ENCODE measurements at places on chromosomes 7 and 10.

DNA sequence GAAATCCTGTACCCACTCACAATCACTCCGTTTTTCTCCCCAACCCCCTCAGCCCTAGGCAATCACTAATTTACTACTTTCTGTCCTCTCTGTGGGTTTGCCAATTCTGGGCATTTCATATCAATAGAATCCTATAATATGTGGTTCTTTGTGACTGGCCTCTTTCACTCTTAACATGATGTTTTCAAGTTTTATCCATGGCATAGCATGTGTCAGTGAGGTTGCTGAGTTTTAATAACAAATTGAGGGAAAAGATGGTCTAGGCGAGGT is 11.9 kb downstream of the PLAU start:
- DNase-seq: no peak

GRCh38 chr10:11328264-11329061 is 283.0 kb downstream of the USP6NL start:
- no peak for DNase-seq

- DNase-seq: no peak
These were observed 15.3 kb upstream of the SUN1 start for GRCh38 chr7:816751-817671.

GRCh38 chr10:53315709-53316108 is 543.1 kb upstream of the MBL2 start:
- no peak for DNase-seq

DNA sequence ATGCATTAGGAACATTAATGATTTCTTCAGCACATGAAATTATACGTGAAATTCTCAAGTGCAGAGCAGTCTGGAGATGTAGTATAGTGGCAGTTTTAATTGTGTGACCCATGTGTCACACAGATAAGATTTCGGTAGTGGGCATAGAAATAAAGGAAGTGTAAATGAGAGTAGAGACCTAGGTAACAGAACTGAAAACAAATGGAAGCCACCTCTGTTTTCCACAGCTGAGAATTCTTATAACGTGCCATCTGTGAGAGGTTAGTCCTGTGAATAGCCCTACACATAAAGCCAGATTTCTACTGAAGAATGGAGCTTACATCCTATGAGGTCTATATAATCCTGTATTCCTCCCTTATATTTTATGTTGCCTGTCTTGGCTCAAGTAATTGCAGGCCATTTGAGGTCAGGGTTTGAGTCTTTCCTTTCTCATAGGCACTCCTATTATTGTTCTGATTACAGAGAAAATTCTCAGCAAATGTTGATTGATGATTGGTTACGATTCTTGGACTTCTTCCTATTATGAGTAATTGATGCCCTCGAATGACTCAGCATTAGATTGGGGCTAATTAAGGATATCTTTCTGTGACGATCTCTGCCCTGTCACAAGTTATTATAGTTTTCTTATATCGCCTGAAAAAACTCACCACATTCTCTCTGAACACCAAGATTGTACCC is 258.2 kb downstream of the KIF20B start:
- no peak for DNase-seq

DNA sequence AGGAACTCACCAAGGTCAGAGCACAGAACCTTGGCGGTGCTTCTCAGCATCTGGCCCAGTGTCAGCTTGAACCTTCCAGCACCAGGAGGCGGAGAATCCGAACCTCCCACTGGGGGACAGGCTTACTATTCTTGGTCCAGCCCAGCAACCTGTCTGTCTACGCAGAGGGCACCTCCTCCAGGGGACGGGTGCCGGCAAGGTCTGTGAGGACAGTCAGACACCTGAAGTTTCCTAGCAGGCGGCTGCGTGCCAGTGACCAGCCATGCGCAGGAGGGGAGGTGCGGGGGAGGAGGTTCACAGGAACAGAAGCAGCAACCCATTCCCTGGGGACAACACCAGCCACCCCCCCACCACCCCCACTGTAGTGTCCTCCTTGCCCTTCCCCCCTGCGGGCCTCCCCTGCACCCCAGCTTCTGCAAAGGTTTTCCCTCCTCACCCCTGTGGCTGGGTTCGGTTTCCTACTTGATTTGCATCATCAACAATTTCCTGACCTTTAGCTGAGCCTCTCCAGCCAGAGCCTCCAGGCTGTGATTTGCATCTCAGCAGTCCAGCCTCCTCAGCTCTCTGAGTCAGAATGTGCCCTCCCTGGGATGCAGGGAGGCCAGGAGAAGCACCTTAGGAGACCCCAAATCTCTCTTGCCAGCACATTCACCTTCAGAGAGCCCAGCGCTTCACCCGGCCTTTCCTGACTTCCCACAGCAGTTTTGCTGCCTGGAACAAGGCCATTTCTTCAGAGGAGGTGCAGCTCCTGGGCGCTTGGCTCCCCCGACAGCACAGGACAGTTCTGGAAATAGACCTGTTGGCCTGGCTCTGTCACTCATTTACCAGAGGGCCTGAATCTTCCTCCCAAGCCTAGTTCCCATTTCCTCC is 107.5 kb upstream of the NPS start:
- no peak for DNase-seq

DNA sequence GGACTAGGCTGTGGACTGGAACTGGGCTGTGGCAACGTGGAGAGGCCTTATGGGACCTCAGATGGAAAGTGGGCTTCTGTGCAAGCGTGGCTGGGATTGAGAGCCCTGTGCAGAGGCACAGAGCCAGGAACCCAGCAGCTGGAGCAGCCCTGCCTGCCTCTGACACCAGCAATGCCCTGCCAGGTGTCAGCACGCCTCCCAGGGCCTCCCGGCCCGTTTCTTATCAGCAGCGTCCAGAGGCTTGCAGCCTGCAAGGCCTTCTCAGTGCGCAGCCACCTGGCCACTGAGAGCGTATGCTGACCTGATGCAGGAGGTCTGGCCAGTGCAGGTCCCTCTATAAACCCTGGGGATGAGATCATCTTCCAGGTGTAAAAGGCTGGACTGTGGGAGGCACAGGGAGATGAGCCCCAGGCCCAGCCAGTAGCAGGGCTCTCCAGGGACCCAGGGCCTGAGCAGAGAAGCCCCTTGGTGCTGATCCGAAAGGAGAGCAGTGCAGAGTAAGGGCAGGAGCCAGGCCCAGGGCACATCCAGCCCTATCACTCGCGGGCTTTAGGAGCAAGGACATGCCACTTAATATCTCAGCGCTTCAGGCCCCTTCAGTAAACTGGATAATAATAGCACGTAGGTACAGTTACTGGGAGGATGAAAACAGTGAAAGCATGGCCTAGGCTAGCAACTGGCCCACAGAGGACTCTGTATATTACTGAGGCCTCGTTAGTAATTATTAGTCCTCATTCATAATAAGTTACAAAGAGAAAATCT is 38.8 kb upstream of the ANTXRL start:
- DNase-seq: no peak

GRCh38 chr10:98349508-98349922 is 65.5 kb downstream of the PYROXD2 start:
- peak; percentile 97 for DNase-seq

- DNase-seq: no peak
These were observed 189.2 kb downstream of the ZEB1 start for GRCh38 chr10:31508234-31508633.

- DNase-seq: no peak
These were observed 27.4 kb downstream of the CRPPA start for GRCh38 chr7:16393862-16394422.

DNA sequence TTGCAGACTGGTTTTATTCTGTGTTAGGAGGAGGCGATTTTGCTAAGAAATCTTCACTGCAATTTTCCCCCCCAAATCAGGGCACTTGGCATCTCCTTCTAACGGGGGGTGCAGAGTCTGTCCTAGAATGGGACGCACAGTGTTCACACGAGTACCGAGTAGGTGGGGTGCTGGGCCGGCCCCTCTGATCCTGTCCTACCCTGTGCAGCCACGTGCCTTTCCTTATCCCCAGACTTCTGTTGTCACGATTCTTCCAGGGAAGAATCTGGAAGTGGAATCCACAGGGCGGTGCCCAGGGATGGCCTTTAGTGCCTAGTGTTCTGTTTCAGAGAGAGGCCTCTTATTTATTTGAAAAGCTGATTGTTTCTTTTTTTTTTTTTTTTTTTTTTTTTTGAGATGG is 16.4 kb downstream of the CUX1 start:
- DNase-seq: no peak

- no peak for DNase-seq
These were observed 215.4 kb downstream of the TWIST1 start for GRCh38 chr7:18901982-18902421.

DNA sequence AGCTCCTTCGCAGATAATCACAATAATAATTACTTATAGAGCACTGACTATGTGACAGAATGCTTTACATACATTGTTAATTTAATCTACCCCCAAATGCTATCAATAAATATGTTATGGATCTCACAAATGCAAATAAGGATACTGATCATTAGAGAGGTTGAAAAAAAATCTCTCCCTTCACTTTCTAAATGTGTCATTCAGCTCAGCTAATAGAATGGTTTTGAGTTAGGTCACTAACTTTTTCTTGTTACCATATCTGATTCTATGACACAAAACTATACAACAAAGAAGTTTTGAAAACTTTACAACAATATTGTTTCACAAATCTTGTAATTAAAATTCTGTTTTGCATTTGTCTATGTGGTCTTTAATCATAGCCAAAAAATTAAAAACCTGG is 17.4 kb downstream of the NEUROD6 start:
- no peak for DNase-seq

DNA sequence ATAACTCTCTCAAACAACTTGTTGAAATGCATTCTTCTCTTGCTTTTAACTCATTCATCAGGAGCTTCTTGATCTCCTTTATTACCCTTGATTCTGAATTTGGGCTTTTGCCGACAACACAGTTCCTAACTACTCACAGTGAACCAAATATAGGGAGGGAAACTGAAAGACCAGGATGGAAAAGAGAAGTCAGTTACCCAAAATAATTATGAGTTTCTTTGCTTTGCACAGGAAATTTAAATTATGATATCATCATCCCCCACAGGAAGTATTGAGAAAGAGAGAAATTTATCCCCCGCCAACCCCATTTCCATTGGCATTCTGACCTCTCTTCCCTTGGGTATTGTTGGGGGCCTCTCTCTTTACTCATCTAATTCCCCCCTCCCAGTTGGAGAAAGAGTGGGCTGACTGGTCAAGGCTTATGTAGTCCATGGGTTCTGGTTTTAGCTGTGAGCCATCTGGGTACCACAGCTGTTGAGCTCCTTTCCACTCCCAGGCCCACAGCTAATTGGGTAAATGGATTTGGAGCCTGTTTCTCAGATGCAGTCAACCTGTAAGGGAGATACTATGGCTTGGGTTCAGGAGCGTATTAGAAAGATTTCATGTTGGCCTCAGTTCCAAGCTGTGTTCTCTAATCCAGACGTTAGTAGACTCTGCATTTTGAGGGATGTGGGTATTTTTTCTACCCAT is 109.0 kb downstream of the FZD1 start:
- no peak for DNase-seq

DNA sequence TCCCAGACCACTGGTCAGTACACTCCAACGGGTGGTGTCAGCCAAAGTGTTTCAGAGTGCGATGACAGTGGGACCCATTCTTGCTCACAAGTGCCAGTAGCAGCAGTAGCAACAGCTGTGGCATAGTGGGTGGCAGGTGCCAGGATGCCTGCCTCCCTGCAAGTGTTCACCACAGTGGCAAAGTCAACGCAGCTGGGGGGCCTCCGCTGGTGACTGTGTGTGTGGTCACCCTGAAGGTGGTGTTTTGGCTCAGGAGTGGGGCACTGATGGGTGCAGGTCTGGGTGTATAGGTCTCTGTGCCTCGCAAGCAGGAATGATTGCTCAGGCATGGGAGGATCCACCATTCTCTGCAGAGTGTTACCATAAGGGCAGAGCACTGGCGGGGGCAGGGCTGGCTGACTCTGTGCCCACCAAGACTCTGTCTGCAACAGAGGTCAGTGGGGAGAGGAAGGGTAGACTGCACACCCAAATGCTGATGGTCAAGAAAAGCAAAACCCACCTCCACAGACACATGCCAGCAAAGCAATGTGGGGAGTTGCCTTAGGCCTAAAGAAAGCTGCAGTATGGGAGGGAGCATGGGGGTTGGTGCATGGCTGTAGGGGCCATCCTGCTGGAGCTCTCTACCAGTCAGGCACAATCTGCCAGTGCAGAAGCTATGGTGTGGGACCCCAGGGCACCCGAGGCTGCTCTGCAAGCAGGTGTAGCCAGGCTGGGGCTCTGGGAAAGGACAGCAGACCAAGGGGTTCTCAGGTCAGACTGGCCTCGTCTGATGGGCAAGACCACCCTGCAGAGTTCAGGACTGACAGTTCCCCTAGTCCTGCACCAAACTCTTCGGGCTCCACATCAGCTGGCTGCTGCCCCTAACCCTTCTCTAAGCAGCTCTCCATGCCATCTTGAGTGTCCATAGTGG is 368.1 kb downstream of the CTNNA3 start:
- no peak for DNase-seq

DNA sequence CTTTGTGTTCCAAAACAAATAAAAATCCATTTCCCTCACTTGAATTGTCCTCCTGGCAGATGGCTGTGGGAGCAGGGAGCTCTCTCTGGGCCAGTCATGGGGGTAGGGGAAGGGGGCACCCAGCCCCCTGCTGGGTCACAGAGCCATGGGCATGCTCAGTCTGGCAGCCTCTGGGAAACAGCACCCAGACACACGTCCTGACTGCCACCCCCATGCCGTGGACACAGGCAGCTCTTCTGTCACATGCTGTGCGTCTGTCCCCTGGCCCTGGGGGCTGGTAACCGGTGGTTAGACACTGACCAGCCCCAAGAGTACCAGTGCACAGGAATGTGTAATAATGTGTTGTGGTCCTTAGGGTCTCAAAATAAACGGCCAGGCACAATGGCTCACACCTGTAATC is 47.0 kb downstream of the RASGEF1A start:
- no peak for DNase-seq

DNA sequence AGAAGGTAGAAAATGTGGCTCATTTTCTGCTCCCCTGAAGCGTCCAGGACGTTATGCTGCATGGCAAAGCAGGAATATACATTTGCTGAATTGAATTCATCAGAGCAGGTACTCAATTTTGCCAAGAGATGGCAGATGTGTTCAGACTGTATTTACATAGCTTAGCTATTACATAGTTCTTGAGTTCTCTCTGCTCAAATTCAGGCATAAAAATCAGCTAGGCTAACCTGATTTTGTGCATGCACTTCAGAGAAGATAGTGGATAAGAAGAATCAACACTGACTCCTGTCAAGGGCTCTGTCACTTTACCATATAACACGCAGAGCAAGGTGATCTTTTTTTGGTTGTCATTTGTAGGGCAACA is 209.2 kb upstream of the FAM3C start:
- DNase-seq: no peak

DNA sequence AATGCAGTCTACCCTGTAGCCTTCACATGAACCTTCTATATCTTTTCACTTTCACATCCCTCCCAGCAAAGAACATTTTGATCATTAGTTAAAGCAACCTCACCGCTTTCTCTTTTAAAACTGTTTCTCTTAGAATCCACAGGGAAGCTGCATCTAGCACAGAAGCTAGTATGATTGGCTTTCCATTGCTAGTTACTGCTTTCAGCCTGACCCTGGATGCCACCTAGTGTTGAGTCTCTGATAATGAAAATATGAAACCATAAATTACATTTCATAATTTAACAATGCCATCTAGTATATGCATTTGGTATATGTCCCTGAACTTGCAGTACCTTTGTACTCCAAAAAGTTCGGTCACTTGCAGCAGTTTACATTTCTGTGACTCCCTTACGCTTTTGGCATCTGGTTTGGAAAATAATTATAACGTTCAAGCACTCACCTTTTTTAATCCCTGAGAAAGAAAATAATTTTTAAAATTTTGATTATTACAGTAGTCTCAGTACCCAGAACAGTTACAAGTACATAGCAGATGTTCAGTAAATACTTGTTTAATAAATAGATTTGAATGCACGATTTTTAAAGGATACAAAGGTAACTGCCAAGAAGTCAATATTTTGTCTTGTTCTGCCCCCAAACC is 22.7 kb downstream of the CISD1 start:
- DNase-seq: no peak
